HepG2 (cell line): ENCODE measurements at places on chromosomes 6 and 20.
A peak's percentile ranks its signal among the peaks of the same experiment; 100 is the strongest.

DNA sequence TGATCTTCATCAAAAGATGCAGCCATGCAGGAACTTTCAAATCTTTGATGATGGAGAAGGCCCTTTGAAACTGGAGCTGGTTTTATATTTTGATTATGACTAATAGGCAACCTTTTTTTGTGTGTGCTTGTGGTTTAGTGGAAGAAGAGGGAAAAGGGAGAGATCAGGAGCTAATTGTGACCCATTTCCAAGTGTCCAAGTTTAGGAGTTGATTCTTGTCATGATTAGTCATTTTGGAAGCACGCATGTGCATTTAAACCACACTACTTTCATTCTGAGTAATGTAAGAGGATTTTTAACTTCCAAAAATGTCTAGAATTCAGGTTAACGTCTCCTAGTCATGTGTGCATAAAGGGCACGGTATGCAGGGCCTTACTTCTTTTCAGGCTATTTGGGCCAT is 3.5 kb downstream of the FOXO3 start:
- DNase-seq, result no peak
- peaks cover 51% of the 10 kb centered on the region for H3K4me1 ChIP-seq
- H3K27ac ChIP-seq, result no peak overlapping the region
- H3K36me3 ChIP-seq, result peaks cover 7% of the 10 kb centered on the region

DNA sequence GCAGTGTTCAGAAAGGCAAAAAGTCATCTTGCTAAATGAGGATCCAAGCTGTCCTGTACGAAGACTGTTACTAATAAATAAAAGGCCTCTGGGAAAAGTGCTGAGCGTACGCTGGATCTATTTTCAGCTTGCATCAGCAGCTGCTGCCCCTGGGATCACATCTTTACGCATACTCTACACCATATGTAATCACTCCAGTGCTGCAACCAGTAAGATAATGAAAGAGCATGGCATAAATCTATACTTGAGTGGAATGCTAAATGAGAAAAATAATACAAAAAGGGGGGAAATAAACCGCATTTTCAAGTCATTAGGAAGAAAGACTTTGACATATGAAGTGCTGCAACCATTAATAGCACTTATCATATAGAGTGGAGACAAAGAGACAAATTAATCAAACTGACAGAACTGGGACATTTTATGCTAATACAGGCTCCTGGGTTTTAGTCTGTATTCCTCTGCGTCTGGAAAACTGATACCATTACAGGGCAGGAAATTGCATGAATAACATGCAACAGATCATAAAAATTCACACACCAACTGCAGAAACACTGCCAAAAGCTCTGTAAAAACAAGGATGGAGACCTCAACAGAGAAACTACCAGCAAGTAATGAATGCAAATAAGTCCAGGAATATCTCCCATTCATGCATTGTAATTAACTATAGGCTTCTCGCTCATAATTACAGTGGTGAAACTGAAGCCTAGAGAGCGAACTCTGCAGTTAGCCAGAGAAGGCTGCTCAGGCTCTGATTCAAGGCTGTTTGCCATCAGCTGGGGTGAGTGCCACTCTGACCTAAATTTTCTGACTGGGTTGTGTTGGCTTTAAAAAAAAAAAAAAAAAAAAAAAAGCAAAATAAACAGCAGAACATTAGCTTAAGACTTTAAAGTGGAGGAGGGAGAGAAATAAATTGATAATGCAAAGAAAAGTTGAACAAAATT is 83.8 kb downstream of the GJA10 start:
- no peaks in the 10 kb centered on the region for H3K36me3 ChIP-seq
- no peak overlapping the region for H3K27ac ChIP-seq
- H3K4me3 ChIP-seq, result no peak overlapping the region
- H3K4me1 ChIP-seq, result no peaks in the 10 kb centered on the region
- no peaks in the 10 kb centered on the region; the same call in 1 of the 2 replicates for H3K27me3 ChIP-seq

- no peak overlapping the region for H3K27ac ChIP-seq
- H3K27me3 ChIP-seq, result no peaks in the 10 kb centered on the region
- H3K36me3 ChIP-seq, result no peaks in the 10 kb centered on the region
- no peak for DNase-seq
- H3K4me1 ChIP-seq, result no peaks in the 10 kb centered on the region
Observed at GRCh38 chr6:134555672-134556071, 237.8 kb upstream of the SGK1 start.

GRCh38 chr6:89475101-89475500 is 42.1 kb downstream of the ANKRD6 start:
- DNase-seq, result no peak
- no peaks in the 10 kb centered on the region for H3K27me3 ChIP-seq
- H3K27ac ChIP-seq, result no peak overlapping the region
- no peaks in the 10 kb centered on the region for H3K4me1 ChIP-seq
- no peak overlapping the region for H3K4me3 ChIP-seq

DNA sequence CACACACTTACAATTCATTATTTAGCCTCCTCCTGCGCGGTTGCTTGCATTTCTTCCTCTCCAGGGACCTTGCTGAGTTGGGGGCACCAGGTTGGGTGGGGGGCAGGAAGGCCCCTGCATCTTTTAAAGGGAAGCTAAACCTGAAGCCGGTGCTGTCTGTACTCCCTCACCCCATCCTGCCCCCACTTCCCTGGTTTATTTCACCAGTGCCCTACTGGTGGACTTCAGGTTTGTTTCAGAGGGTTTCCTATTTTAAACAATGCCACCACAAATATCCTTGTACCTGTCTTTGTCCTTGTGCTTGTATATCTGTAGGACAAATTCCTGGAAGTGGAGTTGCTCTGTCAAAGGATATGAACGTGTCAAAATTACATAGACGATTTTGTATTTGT is 21.0 kb downstream of the PTK7 start:
- H3K27ac ChIP-seq, result peak overlapping the region; percentile 41
- DNase-seq, result no peak
- peaks cover 58% of the 10 kb centered on the region for H3K4me1 ChIP-seq
- no peak overlapping the region for H3K4me3 ChIP-seq
- no peaks in the 10 kb centered on the region for H3K27me3 ChIP-seq
- no peaks in the 10 kb centered on the region for H3K36me3 ChIP-seq

DNA sequence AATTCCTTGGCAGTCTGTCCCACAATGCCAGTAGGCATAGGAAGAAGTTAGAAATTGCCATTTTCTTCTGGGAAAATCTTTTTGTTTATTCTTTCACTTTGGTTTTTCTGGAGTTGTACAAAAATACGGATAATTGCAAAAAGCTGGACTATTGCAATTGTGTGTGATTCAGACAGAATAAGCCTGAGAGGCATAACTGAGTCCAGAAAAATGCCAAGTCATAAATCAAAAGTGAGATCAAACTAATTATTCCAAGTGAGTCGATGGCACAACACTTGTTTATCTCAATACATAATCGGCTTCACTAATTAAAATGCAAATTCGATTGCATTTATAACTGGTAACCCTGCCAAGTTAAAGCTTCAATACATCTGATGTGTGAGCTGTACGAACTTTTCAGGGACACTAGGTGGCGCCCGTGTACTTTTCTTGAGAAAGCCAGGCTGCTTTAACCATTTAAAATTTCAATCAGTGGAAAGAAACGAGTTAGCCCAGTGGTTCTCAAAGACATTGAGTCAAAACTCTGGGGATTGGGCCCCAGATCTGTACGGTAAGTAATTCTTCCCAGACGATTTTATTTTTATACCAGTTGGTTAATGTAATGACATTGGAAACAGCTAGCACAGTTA is 102.6 kb downstream of the LAMP5 start:
- H3K4me3 ChIP-seq, result no peak overlapping the region
- no peaks in the 10 kb centered on the region for H3K27me3 ChIP-seq
- no peak overlapping the region for H3K27ac ChIP-seq

DNA sequence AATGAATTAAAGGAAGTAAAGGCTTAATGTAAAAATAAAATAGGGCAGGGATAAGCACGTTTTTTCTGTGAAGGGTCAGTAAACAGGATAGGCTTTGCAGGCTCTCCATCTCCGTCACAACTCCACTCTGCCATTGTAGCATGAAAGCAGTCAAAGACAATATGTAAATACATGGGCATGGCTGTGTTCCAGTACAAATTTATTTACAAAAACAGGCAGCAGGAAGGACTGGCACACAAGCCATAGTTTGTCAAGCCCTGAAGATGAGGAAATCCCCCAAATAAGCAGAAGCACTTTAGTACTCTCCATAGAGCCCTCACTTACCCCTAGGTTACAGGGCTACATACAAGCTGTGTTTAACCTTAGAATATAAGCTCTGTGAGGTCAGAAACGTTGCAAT is 8.9 kb upstream of the FBXO9 start:
- H3K27me3 ChIP-seq, result no peaks in the 10 kb centered on the region
- no peak overlapping the region for H3K27ac ChIP-seq
- peaks cover 4% of the 10 kb centered on the region; the same call in 1 of the 3 replicates for H3K36me3 ChIP-seq
- no peak for DNase-seq

- no peaks in the 10 kb centered on the region for H3K27me3 ChIP-seq
- no peak overlapping the region for H3K4me3 ChIP-seq
- no peaks in the 10 kb centered on the region for H3K4me1 ChIP-seq
Observed at GRCh38 chr6:29447670-29448069, 8.6 kb downstream of the OR10C1 start.

DNA sequence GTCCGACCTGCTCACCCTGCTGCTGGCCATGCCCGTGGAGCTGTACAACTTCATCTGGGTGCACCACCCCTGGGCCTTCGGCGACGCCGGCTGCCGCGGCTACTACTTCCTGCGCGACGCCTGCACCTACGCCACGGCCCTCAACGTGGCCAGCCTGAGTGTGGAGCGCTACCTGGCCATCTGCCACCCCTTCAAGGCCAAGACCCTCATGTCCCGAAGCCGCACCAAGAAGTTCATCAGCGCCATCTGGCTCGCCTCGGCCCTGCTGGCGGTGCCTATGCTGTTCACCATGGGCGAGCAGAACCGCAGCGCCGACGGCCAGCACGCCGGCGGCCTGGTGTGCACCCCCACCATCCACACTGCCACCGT is 885 bp downstream of the NTSR1 start:
- H3K4me1 ChIP-seq, result peaks cover 5% of the 10 kb centered on the region; the same call in 1 of the 2 replicates
- H3K27ac ChIP-seq, result no peak overlapping the region
- DNase-seq, result no peak
- H3K36me3 ChIP-seq, result no peaks in the 10 kb centered on the region
- H3K27me3 ChIP-seq, result peaks cover 44% of the 10 kb centered on the region
- H3K4me3 ChIP-seq, result no peak overlapping the region

GRCh38 chr20:8194721-8195120 is 62.7 kb downstream of the PLCB1 start:
- H3K27me3 ChIP-seq, result no peaks in the 10 kb centered on the region
- H3K36me3 ChIP-seq, result peaks cover 19% of the 10 kb centered on the region
- peaks cover 52% of the 10 kb centered on the region for H3K4me1 ChIP-seq
- no peak for DNase-seq
- no peak overlapping the region for H3K27ac ChIP-seq

DNA sequence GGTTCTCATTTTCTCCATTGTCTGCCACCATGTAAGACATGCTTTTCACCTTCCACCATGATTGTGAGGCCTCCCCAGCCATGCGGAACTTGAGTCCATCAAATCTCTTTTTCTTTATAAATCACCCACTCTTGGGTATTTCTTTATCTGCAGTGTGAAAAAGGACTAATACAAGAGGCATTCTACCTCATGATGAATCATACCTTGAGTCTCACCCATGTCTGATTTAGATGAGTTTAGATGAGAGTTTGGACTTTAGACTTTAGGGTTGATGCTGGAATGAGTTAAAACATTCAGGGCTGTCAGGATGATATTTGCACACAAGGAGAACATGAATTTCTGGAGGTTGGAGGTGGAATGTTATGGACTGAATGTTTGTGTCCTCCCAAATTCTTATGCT is 545.6 kb downstream of the C6orf118 start:
- no peaks in the 10 kb centered on the region for H3K4me1 ChIP-seq
- H3K36me3 ChIP-seq, result no peaks in the 10 kb centered on the region
- H3K27me3 ChIP-seq, result no peaks in the 10 kb centered on the region
- no peak for DNase-seq
- no peak overlapping the region for H3K4me3 ChIP-seq
- no peak overlapping the region for H3K27ac ChIP-seq

DNA sequence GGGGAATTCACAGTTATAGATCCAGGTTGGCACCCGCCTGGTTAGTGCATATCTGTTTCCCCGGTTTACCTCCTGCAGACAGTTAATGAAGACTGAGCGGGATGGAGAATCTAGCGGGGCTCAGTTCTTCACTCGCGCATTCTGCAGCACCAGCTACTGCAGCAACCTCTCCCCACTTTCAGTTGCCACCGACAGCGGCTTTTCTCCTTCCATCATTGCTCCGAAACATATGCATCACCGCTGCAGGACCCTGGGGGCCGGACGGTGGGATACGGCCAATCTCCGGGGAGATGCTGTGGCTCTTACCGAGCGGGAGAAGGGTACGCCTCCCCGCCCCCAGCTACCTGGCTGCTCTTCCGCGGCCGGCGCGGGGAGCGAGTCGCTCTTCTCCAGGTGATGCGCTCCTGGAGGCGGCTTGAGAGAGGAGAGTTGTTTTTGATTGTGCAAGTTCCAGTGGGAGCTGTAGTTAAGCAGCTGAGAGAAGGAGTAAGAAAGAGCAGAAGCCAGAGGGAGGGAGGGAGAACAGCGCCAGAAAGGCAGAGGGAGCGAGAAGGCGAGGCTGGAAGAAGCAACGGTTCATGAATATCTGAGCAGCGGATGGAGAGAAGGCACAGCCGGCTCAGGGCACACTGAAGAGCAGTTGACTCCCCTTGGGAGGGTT is at the start of gene SGK1:
TSS of gene SGK1 (minus strand) at position 642 of the 661 bp plus-strand sequence. CDS start 652 bp downstream, outside the sequence.
- DNase-seq, result no peak
- H3K4me3 ChIP-seq, result no peak within 1 kb of the TSS
- no peak within 1 kb of the TSS for H3K27ac ChIP-seq
- no peaks in the 10 kb centered on the region for H3K4me1 ChIP-seq
- H3K27me3 ChIP-seq, result peaks cover 2% of the 10 kb centered on the region; the same call in 1 of the 2 replicates

- H3K36me3 ChIP-seq, result peaks cover 37% of the 10 kb centered on the region
- H3K4me1 ChIP-seq, result peaks cover 54% of the 10 kb centered on the region
- peaks cover 4% of the 10 kb centered on the region; the same call in 2 of the 3 replicates for H3K27me3 ChIP-seq
- peak overlapping the region; percentile 94 for H3K27ac ChIP-seq
Observed at GRCh38 chr6:11229655-11230046, 2.8 kb downstream of the NEDD9 start.
